NCI-H2171 (cell line): ENCODE measurements at places on chromosomes 1 and 21.

DNA sequence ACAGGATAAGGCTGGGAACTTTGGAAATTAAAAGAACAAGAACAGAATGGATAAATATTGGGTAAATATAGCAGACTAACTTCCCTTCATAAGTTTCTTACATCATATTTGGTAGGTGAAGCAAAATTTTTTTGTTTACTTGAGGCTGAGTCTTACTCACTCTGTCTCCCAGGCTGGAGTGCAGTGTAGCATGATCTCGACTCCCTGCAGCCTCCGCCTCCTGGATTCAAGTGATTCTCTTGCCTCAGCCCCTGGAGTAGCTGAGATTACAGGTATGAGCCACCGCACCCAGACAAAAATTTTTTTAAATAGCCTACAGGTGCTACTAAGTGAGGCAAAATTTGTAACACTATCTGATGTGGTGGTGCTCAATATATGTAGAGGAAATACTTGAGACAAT lies 50.7 kb downstream of the TM2D1 start:
- DNase-seq, result no peak

- no peak for DNase-seq
Observed at GRCh38 chr1:106678279-106679050, 378.0 kb upstream of the PRMT6 start.

- no peak for DNase-seq
Observed at GRCh38 chr1:6218375-6219164, 12.7 kb downstream of the RNF207 start.

DNA sequence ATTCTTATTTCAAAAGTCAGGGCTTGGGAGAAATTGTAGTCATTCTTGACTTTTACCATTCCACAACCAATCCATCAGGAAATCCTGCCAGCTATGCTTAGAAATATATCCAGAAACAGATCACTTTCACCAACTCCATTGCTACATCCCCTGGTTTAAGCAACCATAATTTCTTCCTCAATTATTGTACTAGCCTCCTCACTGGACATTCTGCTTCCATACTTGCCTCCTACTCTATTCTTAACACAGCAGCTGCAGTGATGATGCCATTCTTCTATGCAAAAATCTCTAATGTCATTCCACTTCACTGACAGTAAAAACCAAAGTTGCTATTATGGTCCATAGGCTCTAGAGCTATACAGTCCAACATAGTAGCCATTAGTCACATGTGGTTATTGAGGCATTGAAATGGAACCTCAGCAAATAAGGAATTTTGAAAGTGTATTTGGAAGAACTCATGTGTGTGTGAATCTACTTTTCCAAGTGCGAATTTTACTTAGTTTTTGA lies 110.7 kb upstream of the KIAA0040 start:
- DNase-seq, result no peak

- no peak for DNase-seq
Observed at GRCh38 chr1:161066694-161067093, 3.0 kb downstream of the ARHGAP30 start.

- no peak for DNase-seq
Observed at GRCh38 chr1:212073490-212073889, 37.9 kb downstream of the DTL start.

DNA sequence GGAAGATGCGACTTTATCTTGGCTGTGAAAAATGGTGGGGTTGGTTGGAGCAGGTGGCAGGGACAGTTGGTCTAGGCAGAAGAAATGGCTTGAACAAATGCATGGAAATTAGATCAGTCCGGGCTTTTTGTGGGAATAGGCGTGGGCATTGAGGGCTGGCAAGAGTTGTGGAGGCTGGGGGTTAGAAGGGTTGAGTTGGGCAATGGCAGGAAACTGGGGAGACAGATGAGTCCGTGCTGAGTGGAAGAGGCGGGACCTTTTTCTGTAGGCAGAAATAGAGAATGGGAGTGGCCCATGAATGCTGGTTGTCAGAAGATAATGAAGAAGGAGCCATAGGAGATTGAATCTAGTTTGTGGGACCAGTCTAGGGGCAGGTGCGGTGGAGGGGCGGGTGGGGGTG lies 6.9 kb downstream of the PDPN start:
- DNase-seq, result no peak

GRCh38 chr1:36924282-36924811 lies 110.0 kb downstream of the GRIK3 start:
- peak; percentile 83 for DNase-seq

DNA sequence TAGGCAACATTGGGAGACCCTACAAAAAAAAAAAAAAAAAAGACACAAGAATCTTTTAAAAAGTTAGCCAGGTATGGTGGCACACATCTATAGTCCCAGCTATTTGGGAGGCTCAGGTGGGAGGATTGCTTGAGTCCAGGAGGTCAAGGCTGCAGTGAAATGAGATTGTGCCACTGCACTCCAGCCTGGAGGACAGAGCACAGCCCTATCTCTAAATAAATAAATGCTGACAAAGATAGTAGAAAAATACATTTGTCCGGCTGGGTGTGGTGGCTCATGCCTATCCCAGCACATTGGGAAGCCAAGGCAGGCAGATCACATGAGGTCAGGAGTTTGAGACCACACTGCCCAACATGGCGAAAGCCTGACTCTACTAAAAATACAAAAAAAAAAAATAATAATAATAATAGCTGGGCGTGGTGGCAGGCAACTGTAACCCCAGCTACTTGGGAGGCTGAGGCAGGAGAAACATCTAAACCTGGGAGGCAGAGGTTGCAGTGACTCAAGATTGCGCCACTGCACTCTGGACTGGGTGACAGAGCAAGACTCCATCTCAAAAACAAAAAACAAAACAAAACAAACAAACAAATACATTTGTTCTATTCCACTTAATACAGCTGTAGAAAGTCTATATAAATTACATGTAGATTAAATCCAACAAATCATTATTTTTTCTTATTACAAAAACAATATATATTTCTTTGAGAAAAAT lies 48.5 kb downstream of the PHACTR4 start:
- no peak for DNase-seq

DNA sequence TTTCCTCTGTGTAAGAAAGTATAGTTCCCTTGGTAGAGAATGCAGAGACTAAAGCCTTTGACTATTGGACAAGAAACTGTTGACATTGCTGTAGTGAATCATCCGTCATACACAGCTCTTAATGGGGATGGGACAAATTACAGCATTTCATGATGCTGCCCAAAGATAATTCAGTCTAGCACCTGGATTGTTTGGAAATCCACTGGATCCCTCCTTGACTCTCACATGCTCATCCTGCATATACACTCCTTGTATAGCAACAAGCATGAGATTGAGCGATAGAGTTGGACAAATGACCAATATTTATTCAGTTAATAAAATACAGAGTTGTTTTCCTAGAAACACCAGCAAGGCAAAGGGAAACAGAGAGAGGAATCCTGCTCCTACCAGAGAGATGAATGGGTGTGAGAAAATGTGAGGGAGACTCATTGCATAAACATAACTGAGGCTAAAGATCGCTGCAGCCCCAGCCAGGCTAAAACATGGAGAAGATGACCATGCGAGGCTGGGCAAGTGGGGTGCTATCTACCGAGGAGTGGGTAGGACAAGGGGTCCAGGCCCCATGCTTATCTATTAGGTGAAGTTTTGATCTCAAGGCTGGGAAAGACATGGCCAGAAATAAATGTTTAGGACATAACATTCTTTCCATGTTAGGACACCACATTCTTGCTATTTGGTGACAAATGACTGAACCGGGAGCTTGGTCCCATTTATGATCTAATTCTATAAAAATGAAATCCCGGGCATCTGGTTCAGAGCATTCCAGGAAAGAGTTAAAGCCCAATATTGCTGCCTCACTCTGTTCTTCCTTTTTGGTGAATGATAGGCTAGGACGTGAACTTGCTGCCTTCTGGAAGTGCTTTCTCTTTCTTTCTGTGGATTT lies 153.2 kb downstream of the TGFB2 start:
- no peak for DNase-seq

GRCh38 chr1:206036663-206037455 lies 13.2 kb upstream of the CTSE start:
- no peak for DNase-seq

DNA sequence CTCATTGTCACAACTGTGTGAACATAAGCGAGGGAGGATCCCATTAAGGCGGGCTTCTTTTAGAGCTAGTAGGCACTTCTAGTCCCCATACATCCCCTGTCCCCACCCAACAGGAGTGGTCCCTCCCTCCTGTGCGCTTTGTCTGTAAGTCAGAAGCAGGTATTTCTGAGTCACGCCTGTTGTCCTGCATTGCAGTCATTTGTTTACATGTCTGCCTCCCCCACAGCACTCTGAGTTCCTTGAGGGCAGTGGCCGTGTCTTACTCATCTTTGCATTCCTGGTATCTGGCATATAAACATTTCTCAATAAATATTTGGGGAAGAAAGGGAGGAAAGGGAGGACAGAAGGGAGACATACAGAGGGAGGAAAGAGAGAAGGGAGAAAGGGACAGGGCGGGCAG lies 40.3 kb downstream of the PLEKHA6 start:
- no peak for DNase-seq

GRCh38 chr1:231642618-231643017 lies 16.0 kb downstream of the DISC1 start:
- DNase-seq, result no peak
